ENCODE measurements at places on chromosomes 6 and 20.

DNA sequence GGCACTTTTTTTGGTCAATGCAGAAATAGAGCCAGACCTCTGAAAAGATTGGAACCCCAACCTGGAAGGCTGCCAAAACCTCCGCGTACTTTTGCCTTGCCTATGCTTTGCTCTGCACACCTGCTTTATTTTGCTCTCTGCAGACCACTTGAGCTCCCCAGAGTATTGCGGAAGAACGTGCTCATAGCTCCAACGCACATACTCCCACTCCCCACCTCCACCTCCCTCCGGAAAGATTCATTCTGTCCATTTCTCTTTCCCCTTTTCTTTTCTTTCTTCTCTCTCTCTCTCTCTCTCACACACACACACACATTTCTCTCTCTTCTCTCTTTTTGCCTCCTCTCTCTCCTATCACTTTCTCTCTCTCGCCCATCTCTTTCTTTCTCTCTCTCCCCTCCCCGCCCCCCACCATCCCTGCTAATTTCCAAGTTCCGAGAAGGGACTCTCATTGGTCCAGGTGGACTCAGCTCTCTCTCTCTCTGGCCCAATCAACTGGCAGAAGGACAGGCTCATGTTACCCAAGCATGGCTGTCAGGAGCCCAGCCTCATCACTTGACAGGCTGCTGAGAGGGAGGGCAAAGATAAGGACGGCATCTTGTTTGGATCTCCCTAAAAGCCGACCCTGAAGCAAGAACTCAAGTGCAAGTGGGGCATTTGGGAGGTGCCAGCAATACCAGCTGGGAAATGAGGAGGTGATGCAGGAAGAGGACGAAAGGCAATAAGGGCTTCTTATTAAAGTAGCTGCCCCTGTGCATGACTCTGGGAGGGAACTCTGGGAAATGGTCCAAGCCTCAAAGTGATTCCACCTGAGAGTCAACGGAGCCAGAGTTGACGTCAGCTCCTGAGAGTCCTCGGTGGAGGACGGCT is 246.1 kb downstream of the LY86 start:
- no peak for DNase-seq

DNA sequence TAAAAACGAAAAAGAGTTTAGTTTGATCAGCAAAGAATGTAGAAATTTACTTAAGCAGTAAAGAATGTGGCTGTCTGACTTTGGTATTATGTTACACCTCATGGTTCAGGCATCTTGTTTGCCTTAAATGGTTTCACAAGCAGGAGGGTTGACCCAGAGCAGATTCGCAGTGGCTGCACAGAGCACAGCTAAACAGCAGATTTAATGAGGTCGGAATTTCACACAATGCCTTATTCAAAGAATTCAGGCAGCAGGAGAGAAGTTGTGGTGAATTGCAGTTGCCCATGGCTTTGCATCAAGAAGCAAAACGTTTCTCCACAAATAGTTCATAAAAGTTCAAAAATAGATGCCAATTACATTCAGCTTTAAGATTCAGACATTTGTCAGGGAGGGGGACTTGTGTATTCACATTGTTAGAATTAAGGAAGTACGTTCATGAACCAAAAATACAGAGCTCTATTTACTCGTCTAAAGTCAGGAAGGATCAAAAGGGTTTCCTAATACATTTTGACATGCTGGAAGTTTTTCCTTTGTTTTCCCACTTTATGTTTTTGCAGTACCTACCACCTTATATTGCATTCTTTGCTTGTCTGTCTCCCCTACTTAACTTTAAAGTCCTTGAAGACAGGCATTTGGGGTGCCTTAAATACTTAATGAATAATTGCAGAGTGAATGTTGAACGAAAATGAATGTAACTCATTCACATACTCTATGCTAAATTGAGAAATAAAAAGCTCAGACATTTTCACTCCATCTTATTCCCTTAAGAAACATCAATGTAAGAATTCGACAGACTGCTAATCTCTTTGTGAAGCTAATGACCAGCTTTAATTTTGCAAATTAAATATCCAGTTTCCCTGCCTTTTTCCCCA is 1163.6 kb upstream of the CITED2 start:
- no peak for DNase-seq

DNA sequence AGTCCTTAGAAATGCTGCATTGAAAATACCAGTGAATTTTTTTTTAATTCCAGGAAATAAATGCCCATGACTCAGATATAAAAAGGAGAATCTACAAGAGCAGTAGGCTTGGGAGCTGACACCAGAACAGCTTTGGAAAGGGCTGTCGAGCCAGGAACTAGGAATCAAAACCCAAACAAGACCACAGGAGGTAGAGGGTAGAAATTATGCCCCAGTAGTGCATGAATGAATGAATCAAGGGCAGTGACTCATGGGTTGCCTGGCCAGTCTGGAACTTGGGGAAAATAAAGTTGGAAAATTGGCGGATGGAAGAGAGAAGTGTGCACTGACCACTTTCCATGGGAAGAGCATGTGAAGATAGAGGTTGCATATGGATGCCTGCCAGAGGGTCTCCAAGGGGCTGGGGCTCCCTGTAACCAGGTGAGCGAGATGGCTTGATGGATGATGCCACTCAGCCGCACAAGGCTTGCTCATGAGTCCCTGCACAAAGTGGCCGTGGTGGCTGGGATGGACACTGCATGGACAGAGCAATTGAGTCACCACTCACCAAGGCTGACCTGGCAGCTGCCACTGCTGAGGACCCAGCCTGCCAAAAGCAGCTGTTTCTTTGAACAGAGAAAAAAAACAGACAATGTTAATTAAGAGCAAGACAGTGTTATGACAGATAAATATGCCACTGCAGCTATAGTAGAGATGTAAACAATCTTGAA is 15.2 kb upstream of the MCCD1 start:
- DNase-seq, result no peak

DNA sequence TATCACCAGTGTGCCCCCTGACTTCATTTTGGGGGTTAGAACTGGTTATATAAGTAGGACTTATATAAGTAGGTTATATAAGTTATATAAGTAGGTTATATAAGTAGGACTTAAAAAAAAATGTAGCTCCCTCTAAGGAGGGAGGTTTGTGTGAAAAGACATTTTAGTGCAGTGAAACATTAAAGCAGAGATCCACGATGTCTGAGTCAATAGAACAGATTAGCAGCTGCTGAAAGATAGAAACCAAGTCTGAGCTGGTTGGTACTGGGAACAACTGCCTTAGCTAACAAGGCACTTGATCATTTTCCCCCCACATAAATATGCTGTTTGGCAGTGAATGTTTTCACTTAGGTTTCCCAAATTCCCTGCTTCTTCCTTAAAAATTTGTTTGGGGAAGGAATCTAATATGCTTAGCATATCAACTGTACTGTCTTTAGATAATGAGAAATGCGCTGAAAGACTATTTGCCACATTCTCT is 2.1 kb upstream of the RPS12 start:
- DNase-seq, result no peak

DNA sequence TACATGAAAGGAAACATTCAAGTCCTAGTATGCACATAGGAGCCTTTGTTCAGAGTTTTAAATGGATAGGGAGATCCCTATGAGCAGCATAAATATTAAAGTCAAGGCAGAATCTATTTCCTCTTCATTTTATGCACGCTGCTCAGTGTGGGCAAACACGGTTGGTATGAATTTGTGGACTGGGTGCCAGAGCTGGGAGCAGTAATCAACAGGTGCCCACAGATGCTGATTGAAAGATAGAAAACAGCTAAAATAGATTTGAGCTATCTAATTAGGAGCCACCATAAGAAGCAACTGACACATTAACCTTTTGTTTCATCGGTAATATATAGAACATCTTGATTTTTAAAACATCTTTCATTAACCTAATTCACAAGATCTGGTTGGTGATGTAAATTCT is 175.5 kb downstream of the EYS start:
- no peak for DNase-seq

DNA sequence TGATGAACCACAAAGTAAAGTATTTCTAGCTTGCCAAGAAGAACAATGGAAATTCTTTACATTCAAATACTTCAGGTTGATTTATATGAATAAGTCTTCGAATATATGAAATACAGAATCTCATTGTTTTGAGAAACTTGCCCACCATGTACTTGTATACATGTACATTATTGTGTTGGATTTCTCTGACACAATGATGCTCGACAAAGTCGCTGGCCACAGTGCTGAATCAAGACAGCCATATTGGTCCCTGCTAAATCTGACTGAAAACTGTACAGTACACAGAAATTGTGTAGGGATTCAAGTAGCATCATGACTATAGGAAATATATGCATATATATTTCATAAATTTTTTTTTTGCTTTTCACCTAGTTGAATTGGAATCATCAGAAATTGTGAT is 13.1 kb upstream of the LIN28B start:
- DNase-seq, result no peak

DNA sequence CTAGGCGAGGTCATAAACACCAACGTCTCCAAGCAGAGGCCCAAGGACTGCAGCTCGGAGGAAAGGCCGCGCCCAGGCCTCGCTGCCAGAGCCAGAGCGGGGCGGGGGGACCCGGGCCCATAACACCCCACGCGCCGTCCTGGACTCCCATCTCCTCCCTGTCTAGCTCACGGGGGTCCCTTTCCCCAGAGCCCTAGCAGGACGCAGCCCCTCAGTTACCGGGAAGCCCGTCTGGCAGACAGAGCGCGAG is 44.9 kb downstream of the MDFI start:
- DNase-seq, result no peak

GRCh38 chr20:11569163-11569562 is 348.5 kb upstream of the BTBD3 start:
- DNase-seq, result no peak

- DNase-seq, result no peak
These were observed 22.5 kb downstream of the PLAGL2 start for GRCh38 chr20:32184961-32185603.

DNA sequence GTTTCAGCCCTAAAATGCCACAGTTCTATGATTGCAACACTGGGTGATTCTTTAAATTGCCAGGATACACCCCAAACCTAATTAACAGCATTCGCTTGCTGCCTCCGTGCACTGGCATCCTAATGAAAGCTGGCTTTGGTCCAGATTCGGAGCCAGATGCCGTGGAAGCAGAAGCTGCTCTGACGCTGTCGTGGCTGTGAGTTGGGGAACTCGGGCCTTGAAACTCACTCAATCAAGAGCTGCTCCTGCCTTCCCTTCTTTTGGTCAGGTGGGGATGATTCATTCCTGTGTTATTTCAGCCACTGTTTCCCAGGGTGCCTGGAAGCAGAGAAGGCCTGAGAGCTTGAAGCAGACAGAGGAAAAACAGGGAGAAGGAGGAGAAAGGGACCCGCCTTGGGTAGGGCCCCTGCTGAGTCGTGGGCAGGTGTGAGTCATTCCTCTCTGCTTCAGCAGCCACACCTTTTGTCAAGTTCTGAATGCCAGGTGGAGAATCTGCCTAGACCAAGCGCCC is 36.2 kb upstream of the DSP start:
- DNase-seq, result no peak

DNA sequence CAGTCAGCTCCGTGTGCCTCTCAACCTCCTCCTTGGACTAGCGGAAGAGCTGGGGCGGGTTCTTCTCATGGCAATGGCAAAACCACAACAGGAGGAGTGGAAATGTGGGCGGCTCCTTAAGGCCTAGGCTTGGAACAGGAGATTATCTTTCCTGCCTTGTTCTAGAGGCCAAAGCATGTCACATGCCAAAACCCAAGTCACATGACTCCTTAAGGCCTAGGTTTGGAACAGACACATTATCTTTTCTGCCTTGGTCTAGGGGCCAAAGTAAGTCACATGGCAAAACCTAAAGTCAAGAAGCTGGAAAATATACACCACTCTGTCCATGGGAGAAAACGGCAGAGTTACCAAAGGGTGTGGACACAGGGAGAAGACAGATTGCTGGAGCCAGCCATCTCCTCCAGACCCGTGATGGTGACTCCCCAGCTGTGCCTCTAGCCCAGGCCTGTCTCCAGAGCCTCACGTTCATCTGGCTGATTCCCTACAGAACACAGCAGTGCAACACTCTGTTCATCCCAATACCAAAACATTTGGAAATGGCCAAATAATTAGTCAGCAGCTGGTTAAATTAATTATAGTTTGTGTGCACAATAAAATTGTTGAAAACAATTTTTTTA is 34.2 kb downstream of the ANKRD60 start:
- no peak for DNase-seq

DNA sequence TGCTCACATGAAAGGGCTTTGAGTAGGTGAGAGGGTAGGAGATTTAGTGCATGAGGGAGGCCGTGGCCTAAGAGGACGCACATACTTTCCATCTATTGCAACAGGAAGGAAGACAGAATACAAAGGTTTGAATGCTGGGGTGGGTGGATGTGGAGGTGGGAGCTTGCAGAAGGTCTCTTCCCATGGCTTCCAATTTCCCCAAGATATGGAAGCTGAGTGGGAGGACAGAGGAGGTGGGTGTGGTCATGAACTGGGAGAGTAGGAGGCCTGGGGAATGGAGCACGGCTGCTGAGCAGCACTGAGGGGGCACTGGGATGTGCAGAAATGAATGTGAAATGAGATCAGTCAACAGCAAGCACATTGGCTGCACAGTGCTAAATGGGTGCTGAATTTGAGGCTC is 70.3 kb downstream of the SCML4 start:
- DNase-seq, result no peak

DNA sequence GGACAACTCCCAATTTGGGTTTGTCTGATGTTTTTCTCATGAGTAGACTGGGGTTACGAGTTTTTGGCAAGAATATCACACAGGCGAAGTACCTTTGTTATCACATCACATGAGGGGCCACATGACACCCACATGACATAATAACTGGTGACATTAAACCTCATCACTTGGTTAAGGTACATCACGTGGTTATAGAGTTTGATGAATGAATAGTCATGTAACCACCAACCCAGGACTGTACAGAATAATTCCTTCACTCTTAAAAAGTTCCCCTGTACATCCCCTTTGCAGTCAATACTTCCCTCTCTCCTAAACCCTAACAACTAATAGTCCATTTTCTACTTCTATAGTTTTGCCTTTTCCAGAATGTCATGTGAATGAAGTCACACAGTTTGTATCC is 83.4 kb downstream of the REV3L start:
- no peak for DNase-seq

Data from activated CD8-positive, alpha-beta memory T cell treated with anti-CD3 and anti-CD28 coated beads for 1 hour (primary cell).